ENCODE measurements at places on chromosomes 2 and 18.

DNA sequence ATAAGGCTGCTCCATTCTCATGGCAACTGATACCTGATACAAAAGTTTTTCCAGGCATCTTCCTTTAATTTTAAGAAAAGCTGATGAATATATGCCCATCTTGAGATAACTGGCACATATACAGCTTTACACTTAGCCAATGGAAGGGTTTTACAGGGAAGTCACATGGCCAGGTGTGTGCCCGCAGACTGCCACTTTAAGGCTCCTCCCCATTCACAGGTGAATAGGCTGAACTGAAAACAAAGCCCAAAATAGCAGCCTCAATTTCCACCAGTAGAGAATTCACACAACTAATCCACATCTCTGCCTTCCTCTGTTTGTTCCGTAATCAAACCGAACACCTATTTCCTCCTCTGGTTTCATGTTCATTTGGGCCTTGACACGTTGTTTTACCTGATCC, 9.8 kb upstream of the ME2 start:
- DNase-seq: no peak

GRCh38 chr18:24114924-24115549, 23.8 kb upstream of the CABYR start:
- no peak for DNase-seq

DNA sequence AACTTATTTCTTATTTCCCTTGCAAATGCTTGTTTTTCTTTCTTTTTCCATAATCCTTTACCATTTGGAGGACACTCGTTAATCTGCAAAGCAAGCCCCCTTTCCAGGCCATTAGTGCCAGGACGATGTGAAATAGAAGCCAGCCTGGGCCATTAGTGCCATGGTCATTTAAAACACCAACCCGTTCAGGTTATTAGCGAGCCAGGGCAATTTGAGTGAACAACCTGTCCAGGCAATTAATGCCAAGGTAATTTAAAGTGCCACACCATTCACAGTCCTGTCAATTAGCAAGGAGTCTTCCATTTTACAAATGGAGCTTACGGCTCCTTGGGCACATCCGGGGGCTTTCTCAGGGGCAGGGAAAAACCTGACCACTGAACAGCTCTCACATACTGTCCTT, 370.6 kb downstream of the HRH4 start:
- no peak for DNase-seq

GRCh38 chr2:23772684-23773083, 154.2 kb downstream of the ATAD2B start:
- DNase-seq: no peak

DNA sequence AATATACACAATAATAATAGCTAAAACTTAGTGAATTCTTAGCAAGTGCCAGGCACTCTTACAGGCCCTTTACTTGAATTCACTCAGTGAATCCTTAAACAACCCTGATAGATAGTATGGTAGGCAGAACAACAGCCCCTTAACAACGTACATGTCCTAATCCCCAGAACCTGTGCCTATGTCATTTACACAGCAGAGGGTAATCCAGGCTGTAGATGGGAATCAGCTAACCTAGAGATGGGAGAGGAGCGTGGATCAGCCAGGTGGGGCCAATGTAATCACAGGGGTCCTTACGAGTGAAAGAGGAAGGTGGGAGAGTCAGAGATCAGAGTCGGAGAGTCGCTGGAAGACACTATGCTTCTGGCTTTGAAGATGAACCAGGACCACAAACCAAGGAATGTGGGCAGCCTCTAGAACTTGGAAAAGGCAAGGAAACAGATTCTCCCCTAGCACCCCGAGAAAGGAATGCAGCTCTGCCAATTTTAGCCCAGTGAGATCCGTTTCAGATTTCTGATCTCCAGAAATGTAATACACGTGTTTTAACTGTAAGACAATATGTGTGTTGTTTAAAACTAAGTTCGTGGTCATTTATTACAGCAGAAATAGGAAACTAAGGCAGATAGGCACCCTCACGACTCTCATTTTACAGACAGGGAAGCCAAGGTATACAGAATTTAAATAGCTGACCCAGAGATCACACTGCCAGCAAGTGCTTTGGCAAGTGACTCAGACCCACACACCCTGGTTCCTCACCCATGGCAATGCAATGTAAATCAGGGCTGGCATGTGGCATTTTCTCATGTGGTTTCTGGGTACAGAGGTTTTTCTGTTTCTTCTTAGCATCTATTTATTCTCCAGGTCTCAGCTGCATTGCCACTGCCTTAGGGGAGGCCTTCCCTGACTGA, 68.9 kb downstream of the DOCK10 start:
- DNase-seq: peak; percentile 37

All from globus pallidus (tissue), 1 donor.